ENCODE measurements at places on chromosomes 7 and 10.

- DNase-seq: no peak
These were observed 56.6 kb downstream of the CHRM2 start for GRCh38 chr7:136925044-136925443.

DNA sequence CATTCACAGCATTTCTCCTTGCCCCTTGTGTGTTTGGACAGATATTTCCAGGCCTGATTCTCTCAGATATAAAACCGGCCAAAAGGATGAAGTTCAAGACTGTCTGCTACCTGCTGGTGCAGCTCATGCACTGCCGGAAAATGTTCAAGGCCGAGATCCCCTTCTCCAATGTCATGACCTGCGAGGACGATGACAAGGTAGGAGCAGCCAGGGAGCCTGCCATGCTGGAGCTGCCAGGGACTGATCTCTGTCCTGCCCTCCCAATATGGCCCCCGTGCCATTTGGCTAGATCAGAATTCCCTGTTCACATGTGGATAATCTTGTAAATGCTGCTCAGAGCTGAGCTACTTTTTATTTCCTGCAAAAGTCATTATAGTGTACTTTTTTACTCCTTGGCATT lies 87.8 kb downstream of the ADCY1 start:
- no peak for DNase-seq

- peak; percentile 83 for DNase-seq
These were observed 689 bp upstream of the SMARCD3 start for GRCh38 chr7:151249034-151249731.

GRCh38 chr7:143419880-143420279 lies 11.2 kb upstream of the EPHA1 start:
- no peak for DNase-seq

GRCh38 chr7:66564045-66564444 lies 64.6 kb upstream of the KCTD7 start:
- no peak for DNase-seq

GRCh38 chr10:1952126-1953095 lies 215.1 kb upstream of the ADARB2 start:
- no peak for DNase-seq

GRCh38 chr7:132035517-132036362 lies 479.3 kb upstream of the PODXL start:
- no peak for DNase-seq

DNA sequence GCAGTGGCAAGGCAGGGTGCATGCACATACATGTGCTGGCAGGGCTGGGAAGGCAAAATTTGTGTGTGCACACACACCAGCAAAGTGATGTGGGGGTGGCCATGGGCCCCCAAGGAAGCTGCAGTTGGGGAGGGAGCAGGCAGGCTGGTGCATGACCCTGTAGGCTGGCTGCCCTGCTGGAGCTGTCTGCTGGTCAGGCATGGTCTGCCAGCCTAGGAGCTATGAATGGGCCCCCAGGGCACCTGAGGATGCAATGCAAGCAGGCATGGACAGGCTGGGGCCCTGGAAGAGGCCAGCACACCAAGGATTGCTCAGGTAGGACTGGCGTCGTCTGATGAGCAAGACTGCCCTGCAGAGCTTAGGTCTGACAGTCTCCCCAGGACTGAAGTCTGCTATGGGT lies 18.2 kb upstream of the PPP1R3A start:
- no peak for DNase-seq

DNA sequence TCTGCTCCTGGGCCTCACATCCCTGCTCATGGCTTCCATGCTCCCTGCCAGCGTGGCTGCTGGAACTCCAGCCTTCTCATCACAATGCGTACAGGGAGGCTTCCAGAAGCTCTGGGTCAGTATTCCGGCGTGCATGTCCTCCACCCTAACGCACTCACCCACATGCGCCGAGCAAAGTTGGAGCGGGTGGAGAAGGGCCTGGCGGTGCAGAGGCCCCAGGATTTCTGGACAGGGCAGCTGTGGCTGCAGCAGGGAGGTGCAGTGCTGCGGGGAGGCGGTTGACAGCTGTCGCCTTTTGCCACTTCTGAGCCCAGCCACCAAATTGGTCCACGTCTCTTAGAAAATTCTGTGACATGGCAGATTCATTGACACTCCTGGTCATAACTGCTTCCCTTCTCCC lies 33.6 kb upstream of the FAM20C start:
- peak; percentile 46 for DNase-seq

GRCh38 chr10:12445701-12446334 lies 96.5 kb downstream of the CAMK1D start:
- DNase-seq: no peak

GRCh38 chr10:33937036-33937730 lies 602.7 kb upstream of the NRP1 start:
- DNase-seq: no peak

- no peak for DNase-seq
These were observed 365 bp downstream of the YME1L1 start for GRCh38 chr10:27153845-27154193.

DNA sequence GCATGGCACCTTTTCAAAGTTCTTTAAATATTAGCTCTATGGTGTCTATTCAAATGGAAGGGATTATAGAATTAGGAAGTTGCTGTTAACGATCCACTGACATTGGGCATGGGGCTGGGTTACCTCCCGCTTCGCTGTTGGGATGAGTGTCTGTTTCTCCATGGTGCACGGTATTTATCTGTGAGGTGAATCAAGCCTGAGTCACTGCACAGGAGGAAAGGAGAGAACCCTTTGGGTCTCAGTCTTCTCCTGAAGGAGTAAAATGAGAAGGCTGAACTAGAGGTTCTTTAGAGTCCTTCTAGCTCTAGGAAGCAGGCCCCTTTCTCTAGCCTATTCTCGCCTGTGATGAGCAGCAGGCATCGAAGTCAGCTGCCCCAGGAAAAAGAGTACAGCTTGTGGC lies 7.3 kb downstream of the JCAD start:
- no peak for DNase-seq

GRCh38 chr7:105675934-105676371 lies 94.7 kb upstream of the EFCAB10 start:
- no peak for DNase-seq

GRCh38 chr7:55504093-55504859 lies 68.0 kb downstream of the VOPP1 start:
- no peak for DNase-seq

- no peak for DNase-seq
These were observed 88.6 kb downstream of the SPAG6 start for GRCh38 chr10:22433875-22434274.

DNA sequence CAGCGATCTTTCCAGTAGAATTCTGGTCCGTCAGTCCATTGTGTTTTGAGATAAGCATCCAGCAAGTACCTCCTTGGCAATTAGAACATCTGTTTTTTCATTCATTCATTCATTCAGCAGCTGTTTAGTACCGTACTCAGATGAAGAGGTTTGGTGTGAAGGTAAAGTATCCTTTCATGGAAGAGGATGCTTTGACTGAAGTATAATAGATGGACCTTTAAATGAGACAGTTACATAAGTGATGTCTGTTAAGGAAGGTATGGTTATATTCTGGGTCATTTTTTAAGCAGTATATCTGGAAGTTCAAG lies 1.2 kb downstream of the MAPK8 start:
- no peak for DNase-seq

DNA sequence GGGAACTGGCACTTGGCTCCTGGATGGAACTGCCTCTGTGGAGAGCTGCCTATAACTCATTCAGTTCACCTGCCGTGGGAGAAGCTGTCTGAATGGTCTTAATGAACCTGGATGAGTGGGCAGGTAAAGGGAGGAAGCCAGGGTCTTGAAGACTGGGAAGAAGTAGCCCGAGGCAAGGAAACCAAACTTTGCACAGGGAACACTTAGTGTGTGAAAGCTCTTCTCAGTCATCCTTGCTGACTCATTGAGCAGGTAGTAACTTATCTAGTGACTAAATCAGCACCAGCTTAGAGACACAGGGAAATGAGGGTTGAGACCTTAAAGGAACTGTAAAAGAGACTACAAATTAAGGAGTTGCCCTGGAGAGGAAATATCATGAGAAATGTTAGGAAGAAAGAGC lies 9.9 kb downstream of the LRRC4 start:
- DNase-seq: no peak

- peak; percentile 52 for DNase-seq
These were observed 11.0 kb downstream of the PHKG1 start for GRCh38 chr7:56081626-56082340.

DNA sequence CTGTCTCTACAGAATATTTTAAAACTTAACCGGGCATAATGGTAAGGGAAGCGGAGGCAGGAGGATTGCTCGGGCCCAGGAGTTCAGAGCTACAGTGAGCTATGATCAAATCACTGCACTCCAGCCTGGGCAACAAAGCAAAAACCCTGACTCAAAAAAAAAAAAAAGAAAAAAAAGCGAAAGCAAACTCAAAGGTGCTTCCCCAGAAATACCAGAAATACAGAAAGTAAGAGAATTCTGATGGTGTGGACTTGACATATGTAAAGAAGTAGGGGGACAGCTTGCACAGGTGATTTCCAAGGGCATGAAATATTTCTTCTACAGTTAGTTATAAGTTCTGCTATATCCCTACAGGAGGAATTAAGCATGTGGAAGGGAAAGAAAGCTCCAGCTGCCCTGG lies 69.7 kb upstream of the APBB1IP start:
- no peak for DNase-seq

DNA sequence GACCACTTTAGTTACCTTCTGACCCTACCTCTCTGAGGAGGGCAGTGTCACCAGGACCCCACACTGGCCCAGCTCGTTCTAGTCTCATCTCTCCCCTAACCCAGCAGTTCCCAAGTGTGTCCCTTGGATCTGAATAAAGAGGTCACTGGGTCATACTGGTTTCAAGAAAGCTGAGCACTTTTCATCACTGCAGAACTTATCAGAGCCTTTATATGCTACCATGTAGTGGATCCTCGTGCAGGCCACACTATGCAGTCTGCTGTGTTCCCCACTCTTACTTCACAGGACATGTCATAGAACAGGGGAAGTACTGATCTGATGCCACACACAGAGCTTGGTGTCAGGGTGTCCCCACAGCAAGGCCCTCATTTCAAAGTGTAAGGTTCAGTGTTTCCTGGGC lies 113.8 kb downstream of the GFRA1 start:
- no peak for DNase-seq

- DNase-seq: peak; percentile 51
These were observed 62.6 kb downstream of the RASGEF1A start for GRCh38 chr10:43204042-43204942.

GRCh38 chr10:133281084-133281483 lies 4.4 kb upstream of the ADAM8 start:
- no peak for DNase-seq

DNA sequence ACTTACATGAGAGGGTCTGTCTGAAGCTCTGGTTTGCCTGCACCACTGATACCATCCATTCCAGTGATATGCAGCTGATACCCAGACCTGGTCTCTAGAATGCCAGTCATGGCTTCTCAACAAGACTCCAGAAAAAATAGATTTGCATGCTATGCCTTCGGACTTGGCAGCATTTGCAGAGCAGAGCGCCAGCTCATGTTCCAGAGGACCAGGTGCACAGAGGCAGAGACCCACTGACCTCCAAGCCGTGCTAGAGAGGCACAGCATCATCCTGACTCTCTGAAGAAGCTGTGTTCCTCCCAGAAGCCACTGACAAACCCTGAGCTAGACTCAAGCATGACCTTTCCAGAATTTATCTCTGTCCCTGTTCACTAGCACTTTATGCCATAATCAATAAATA lies 6.9 kb upstream of the PRKAG2 start:
- peak; percentile 34 for DNase-seq

- DNase-seq: no peak
These were observed 98.9 kb downstream of the MKI67 start for GRCh38 chr10:128027306-128027705.

- DNase-seq: no peak
These were observed 67.8 kb downstream of the ZNF365 start for GRCh38 chr10:62442006-62442405.

DNA sequence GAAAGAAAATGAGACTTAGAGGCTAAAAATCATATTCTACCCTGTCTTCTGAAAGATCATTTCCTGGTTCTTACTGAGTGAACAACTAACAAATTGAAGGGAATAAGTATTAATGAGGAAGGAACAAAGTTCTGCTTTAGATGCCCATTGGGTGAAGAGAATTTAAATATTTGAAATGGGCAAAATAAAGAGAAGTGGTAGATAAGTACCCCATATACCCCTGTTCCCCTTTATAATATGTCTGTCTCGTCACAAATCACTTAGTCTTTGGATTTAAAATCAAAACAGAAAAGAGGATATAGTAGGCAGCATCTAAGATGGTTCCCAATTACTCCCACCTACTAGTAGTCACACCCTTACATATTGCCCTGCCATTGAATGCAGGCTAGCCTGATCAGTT lies 13.2 kb downstream of the TES start:
- DNase-seq: no peak

DNA sequence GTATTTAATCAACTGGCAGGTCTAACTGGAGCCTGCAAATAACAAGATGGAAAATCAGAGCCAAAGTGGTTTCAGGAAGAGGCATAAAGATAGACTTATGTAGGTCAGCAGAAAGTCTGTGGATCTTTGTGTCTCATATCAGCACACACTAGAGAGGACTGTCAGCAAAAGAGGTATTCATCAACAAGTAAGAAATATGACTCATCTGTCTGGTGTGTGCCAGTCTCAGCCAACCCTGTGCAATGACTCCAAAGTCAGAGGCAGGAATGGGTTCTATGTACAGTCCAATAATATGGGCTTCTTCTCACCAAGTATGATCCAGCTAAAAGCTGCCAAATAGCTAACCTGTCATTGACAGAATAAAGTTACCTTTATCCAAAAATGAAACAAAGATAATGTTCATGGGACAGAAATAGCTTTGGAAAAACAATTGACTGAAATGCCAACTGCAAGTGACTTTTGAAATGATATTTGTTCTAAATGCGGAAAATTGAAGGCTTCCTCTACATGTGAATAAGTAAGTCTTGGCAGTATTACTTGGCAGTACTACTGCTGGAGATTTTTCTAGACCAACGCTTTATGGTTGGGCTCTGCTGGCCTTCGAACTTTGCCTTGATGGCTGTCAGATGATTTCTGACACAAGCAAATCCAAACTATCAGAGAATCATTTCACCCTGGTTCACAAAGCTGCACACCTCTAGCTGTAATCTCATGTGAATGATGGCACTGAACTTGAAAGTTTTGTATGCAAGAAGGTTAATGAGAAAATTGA lies 272.3 kb upstream of the SEMA3C start:
- DNase-seq: no peak

DNA sequence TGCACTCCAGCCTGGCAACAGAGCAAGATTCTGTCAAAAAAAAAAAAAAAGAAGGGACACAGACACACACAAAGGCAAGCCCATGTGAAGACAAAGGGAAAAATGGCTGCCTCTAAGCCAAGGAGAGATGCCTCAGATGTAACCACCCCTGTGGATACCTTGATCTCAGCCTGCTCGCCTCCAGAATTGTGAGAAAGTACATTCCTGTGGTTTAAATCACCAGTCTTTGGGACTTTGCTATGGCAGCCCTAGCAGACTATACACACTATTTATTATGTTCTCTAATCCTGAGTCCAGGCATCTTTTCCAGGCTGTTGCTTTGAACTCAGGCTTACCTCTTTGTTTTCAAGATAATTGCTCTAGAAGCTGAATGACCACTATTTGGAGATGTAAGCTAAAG lies 494.3 kb downstream of the GALNT17 start:
- no peak for DNase-seq

DNA sequence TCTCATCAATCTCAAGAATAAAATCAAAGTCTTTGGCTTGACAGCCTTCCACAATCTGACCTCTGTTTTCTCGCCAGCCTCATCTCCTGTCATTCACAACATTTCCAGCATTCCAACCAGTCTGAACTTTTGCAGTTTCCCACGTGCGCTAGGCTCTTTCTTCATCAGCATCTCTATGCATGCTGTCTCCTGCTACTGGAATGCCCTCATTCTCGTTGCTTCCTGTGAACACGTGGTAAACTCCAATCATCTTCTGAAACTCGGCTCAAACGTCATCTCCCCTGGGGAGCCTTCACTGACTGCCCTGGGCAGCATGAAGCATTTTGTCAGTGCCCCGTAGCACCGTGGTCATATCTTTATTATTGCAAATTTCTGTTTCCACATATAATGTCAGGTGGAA lies 12.2 kb upstream of the RSBN1L start:
- no peak for DNase-seq
